ENCODE measurements at places on chromosomes 6 and 20.

DNA sequence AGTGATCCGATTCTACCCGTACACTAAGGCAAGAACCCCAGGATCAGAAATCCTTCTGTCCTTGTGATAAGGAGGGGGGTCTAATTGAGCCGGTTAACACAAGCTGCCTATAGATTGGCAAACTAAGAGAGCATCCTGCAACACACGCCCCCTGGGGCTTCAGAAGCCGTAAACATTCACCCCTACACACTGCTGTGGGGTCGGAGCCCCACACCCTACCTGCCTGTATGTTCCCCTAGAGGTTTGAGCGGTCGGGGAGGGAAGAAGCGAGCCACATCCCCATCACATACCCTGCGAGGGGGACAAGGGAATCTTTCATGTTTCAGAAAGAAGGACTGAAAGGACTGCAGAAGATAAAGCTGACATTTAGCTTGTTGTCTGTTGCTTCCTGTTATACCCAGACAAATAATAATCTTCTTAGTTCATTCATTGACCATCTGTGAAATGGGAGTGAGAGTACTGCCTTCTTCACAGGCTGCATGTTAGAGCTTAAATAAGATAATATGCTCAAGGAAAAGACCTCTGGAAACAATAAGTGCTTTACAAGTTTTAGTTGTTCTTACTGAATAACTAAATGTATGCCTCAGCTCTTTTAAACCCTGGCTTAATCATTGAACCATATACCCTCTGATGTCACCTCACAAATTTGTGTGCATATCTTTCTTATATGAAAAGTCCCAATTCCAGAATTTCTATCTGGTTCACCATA, 74.2 kb upstream of the RNF217 start:
- no peak for DNase-seq

DNA sequence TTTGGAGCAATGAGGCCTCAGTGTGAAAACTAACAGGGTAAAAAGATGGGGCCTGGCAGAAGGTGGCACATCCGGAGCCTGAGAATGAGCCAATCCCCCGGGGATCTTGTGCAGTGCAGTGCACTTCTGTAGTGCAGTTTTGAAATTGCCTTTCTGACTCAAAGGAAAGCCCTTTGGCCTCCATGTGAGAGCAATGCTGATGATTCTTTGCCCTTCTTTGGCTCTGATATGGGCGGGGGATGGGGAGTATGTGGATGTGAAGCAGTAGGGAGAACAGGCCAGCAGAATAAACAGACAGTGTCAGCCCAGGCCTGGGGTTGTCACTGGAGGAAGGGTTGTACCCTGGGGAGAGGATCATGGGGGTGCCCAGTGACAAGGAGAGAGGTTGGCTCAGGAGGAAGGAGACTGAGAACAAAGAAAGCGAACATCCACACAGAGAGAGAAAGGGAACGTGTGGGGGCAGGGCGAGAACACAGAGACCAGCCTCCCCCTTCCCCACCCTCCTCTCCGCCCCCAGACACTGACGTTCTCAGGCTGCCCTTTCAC, 351.2 kb downstream of the CDC5L start:
- no peak for DNase-seq

- DNase-seq: no peak
These were observed 458.2 kb downstream of the FRK start for GRCh38 chr6:115602466-115602865.

DNA sequence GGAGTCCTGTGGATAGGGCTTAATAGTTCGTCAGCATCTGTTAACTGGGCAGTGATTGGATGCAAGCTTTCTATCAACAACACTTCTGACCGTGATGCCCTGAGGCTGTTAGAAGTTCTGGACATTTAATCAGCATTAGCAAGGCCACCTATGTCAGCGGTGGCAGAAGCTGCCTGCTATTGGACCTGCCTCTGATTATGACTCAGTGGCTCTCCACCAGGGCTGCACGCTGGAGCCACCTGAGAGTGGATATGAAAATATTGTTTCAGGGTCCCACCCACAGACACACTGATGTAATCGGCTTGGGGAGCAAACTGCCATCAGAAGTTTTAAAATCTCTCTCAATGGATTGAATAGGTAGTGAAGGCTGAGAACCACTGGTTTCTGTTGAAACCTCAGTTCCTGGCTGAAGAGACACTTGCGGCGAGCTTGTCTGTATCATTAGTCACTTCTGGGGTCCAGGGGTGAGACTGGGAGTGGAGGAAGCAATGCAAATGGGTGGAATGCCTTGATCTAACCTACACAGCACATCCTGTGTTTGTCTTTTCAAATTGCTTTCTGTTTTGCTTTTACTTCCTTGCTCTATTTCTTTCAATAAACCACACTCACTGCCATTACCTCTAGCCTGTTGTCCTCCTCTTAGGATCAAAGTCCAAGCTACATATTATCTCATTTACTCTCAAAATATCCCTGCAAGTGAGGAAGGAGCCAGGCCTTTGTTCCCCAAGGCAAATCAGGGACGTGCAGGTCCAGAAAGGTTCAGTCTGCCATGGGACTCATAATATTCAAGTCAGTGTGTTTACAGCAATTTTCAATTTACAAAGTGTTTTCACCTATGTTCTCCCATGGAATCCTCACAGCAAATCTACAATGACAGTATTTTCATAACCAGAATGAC, 4.2 kb downstream of the CLIC5 start:
- DNase-seq: peak; percentile 30

DNA sequence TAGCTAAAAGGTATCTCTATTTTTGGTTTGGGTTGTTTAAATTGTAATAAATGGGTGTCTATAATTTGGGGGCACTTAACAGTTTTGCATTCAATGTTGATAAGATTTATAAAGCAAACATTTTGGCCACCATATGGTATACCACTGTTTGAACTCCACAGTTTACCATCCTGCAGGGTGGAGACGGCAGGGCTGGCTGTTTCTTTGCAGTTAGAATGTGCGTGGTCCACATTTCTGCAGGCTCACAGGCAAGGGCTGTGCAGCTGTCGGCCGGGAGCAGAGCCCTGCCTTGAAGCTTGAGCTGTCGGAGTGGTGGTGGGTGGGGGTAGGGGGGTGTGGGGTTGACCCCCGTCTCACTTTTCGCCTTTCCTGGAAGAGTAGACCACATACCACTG, 135.9 kb downstream of the CDH4 start:
- no peak for DNase-seq

Data from stimulated activated CD4-positive, alpha-beta T cell treated with anti-CD3 and anti-CD28 coated beads, TNF-alpha, amount 100 ng/mL, for 4 hours (primary cell).